Activated T-cell treated with anti-CD3 and anti-CD28 coated beads, Interleukin-2, amount 50 U/mL, for 72 hours (primary cell): ENCODE measurements at places on chromosomes 11 and 22. TPM values are rescaled to one million over a fixed set of nuclear protein-coding genes. Genes with fewer than 3 reads are reported as not detected.

- H3K4me1 ChIP-seq: peaks cover 18% of the 10 kb centered on the region
- DNase-seq: no peak
- peaks cover 4% of the 10 kb centered on the region for H3K36me3 ChIP-seq
- H3K27ac ChIP-seq: no peak overlapping the region
- no peak overlapping the region for H3K4me3 ChIP-seq
- H3K27me3 ChIP-seq: no peaks in the 10 kb centered on the region
Measured at GRCh38 chr11:35798983-35799382, 136.4 kb downstream of the TRIM44 start.

- peak; percentile 31 for DNase-seq
- peaks cover 9% of the 10 kb centered on the region for H3K27me3 ChIP-seq
Measured at GRCh38 chr11:33040033-33040861, 875 bp downstream of the TCP11L1 start.

GRCh38 chr22:17060126-17060525 is 24.7 kb upstream of the IL17RA start:
- no peak overlapping the region for H3K27ac ChIP-seq
- H3K4me1 ChIP-seq: peaks cover 9% of the 10 kb centered on the region
- no peaks in the 10 kb centered on the region for H3K27me3 ChIP-seq
- DNase-seq: no peak
- no peaks in the 10 kb centered on the region for H3K36me3 ChIP-seq
- no peak overlapping the region for H3K4me3 ChIP-seq

GRCh38 chr11:16412525-16413172 is 56.3 kb upstream of the SOX6 start:
- DNase-seq: no peak
- H3K27ac ChIP-seq: no peak overlapping the region
- no peak overlapping the region for H3K4me3 ChIP-seq
- H3K36me3 ChIP-seq: no peaks in the 10 kb centered on the region
- H3K4me1 ChIP-seq: no peaks in the 10 kb centered on the region
- no peaks in the 10 kb centered on the region for H3K27me3 ChIP-seq

DNA sequence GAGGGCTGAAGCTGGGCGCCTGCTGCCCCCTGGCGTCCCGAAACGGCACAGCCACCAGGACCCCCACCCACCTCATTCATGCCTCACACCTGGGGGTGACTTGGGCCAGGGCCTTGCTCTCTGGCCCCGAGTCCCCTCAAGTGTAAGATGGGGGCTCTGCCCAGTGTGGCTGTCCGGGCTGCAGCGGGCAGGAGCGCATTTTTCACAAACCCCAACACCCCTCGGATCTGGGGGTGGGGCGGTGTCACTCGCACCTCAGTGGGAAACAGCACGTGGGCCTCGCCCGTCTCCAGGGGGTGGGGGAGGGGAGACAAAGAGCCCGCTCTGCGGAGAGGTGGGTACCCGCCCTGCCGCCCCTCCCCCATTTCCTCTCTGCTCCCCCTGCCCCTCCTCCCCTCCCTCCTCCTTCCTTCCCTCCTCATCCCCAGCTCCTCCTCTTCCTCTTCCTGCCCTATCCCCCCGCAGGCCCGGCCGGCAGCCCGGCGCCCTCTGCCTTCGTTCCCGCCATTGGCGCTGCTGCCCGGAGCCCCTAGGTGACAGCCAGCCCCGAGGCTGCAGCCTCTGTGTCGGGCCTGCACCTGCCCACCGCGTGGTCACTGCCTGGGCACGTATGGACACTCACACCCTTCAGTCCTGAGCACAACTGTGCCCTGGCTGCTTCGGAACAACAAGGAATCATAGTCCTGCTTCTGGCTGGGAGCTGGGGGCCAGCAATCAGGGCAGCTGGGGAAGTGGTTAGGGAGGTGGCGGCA is 6.8 kb upstream of the CDKN1C start:
- peaks cover 20% of the 10 kb centered on the region for H3K4me1 ChIP-seq
- peak overlapping the region; percentile 68 for H3K27ac ChIP-seq
- H3K27me3 ChIP-seq: no peaks in the 10 kb centered on the region
- H3K36me3 ChIP-seq: no peaks in the 10 kb centered on the region

- no peak overlapping the region for H3K27ac ChIP-seq
- no peaks in the 10 kb centered on the region for H3K4me1 ChIP-seq
- H3K4me3 ChIP-seq: no peak overlapping the region
Measured at GRCh38 chr11:69492201-69492991, 10.9 kb downstream of the LINC01488 start.

GRCh38 chr11:13445588-13445987 is 17.4 kb downstream of the BTBD10 start:
- H3K27me3 ChIP-seq: no peaks in the 10 kb centered on the region
- no peak overlapping the region for H3K27ac ChIP-seq
- peaks cover 25% of the 10 kb centered on the region for H3K4me1 ChIP-seq
- H3K4me3 ChIP-seq: no peak overlapping the region

GRCh38 chr11:86632499-86633269 is 39.7 kb downstream of the ME3 start:
- peak overlapping the region; percentile 31 for H3K4me3 ChIP-seq
- H3K27ac ChIP-seq: no peak overlapping the region
- peaks cover 48% of the 10 kb centered on the region for H3K27me3 ChIP-seq
- H3K4me1 ChIP-seq: peaks cover 30% of the 10 kb centered on the region
- H3K36me3 ChIP-seq: no peaks in the 10 kb centered on the region

- no peak overlapping the region for H3K4me3 ChIP-seq
- DNase-seq: no peak
- H3K27me3 ChIP-seq: no peaks in the 10 kb centered on the region
- H3K27ac ChIP-seq: no peak overlapping the region
- peaks cover 49% of the 10 kb centered on the region for H3K36me3 ChIP-seq
Measured at GRCh38 chr22:31816750-31817149, 62.9 kb downstream of the DEPDC5 start.

- H3K27ac ChIP-seq: no peak within 1 kb of the TSS
- no peak within 1 kb of the TSS for H3K4me3 ChIP-seq
- no peaks in the 10 kb centered on the region for H3K36me3 ChIP-seq
- peaks cover 16% of the 10 kb centered on the region for H3K4me1 ChIP-seq
Measured at GRCh38 chr11:64996710-64997380, at the start of gene BATF2. Gene BATF2 (minus strand): TSS chr11:64996971. CDS start chr11:64996914, 57 bp downstream.

DNA sequence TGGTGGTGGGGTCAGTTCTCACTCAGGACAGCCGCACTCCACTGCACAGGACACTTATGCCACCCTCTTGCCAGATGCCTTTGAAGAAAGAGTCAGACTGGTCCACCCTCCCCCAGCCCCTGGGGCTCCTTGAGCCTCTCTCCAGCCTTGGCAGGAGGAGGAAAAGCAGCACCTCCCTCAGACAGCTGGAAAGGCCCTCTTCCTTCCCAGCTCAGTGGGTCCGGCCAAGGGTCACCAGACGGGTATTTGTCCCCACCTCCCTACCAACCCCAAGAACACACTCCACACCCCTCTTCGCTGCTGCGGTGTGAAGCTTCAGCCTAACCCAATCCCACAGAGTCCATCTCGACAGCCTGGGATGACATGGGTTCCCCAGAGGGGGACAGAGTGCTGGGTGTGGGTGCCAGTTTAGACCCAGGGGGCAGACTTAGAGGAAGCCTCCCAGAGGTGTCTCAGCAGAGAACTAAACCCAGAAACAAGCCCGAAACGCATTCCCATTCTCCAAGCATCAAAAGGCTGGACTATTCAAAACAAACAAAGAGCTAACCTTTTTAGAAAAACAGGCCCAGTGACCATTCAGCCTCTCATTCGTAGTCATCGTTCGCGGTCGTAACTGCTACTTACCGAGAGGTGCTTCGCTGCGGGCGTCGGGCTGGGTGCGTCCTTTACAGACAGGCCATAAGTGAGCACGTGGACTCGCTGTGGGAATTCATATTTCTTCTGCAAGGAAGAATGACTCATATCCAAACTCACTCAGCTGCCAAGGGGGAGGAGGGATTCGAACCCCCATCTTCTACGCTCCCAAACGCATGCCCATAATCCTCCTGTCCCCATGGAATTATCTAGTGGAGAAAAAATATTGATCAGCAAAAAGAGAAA is 57.5 kb upstream of the ANO1 start:
- H3K4me3 ChIP-seq: no peak overlapping the region
- no peak for DNase-seq
- no peaks in the 10 kb centered on the region for H3K36me3 ChIP-seq

DNA sequence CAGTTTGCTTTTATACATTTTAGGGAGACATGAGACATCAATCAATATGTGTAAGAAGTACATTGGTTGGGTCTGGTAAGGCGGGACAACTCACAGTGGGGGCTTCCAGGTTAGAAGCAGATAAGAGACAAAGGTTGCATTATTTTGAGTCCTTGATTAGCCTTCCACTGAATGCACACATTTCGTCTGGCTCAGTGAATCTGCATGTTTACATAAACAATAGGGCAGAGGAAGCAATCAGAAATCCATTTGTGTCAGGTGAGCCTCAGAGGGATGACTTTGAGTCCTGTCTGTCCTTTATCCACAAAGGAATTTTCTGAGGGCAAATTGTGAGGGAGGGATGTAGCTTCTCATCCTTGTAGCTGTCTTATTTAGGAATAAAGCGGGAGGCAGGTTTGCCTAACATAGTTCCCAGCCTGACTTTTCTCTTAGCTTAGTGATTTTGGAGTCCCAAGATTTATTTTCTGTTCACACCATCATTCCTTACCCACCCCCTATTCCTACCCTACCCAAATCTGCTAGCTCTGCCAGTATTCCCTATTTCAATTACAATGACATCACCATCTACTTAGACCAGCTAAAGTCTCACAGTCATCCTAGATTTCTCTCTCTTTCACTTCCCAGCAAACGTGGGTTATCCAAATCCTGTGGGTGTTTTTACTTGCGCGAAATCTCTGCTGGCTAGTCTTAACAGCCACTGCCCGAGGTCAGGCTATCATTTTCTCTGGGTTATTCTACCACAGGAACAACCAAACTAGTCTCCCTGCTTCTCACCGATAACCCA is 2.9 kb downstream of the SC5D start:
- DNase-seq: no peak
- peaks cover 48% of the 10 kb centered on the region for H3K4me1 ChIP-seq
- H3K4me3 ChIP-seq: no peak overlapping the region
- H3K36me3 ChIP-seq: peaks cover 8% of the 10 kb centered on the region

DNA sequence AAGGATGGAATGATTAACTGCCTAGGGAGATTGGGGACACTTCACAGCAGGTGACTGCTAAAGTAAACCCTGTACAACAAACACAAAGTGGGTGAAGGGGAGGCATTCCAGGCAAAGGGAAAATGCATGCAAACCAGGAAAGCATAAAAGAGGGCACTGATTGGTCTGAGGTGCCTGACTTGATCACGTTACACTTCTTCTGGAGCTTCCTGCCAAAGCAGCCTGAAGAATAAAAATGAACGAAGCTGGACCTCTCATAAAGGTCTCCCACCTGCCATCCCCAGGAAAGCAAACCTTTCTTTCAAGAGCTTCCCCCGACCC is 46.7 kb upstream of the SCUBE2 start:
- H3K4me1 ChIP-seq: peaks cover 37% of the 10 kb centered on the region
- DNase-seq: no peak
- peaks cover 6% of the 10 kb centered on the region for H3K36me3 ChIP-seq
- no peaks in the 10 kb centered on the region for H3K27me3 ChIP-seq
- H3K27ac ChIP-seq: no peak overlapping the region

DNA sequence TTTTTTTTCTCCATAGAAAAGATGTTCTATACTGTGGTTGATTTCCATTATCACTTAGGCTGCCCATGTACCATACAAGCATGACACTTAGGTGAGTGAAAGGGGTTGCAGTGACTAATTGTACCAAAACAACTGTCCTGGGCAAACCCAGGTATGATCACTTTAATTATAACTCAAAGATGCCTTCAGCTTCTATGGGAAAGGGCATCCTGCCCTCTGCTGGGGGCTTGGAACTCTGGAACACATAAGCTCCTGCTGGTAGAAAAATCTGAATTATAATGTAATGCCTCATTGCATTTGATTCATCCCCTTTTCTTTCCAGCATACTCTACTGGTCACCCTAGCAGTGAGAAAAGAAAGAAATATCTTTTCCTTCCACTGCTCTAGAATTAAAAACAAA is 206.3 kb downstream of the DDX10 start:
- H3K4me1 ChIP-seq: peaks cover 39% of the 10 kb centered on the region
- H3K27ac ChIP-seq: no peak overlapping the region
- DNase-seq: peak; percentile 31
- no peak overlapping the region for H3K4me3 ChIP-seq

Gene TP53AIP1
- total RNA-seq: 0.14 TPM

Gene BTBD18
- total RNA-seq: not detected

Gene KIRREL3
- total RNA-seq: not detected
